ENCODE measurements at places on chromosomes 11 and 22. TPM values are rescaled to one million over a fixed set of nuclear protein-coding genes. Genes with fewer than 3 reads are reported as not detected.

GRCh38 chr11:27679136-27680015 is 20.9 kb downstream of the BDNF start:
- no peak for DNase-seq

DNA sequence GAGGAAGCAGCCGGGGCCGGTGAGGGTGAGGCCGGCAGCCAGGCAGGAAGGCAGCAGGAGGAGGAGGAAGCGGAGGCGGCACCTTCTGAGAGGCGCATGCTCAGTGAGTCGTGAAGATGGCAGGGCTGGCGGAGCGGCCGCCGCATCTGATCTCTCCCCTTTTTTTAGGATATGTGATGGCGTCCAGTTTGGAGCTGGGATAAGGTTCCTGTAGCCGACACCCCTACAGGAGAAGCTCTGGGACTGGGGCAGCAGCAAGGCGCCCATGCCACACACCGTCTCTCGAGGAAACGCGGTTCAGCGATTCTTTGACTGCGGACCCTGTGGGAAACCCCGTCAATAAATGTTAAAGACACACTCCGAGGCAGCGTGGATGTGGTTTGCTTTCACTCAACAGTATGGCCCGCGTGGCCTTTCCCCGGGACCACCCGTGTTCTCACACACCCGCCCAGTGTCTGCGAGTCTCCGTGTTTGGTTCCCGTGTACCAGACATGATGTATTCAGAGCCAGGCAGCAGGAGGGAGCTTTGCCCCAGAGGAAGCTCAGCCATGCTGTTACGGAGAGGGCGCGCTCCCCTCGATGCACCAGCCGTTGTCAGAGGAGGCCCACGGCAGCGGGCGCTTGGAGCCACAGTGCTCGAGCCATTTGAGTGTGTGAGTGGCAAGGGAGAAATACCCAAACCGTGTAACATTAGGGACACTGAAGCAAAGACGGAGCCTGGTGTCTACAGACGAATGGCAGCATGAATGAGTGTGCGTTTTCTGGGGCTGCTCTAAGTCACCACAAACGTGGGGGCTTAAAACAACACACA is 27.7 kb upstream of the PARVB start:
- no peak for DNase-seq

Gene GDPD4
- not detected for total RNA-seq

Gene RHOD
- 19.1 TPM for total RNA-seq

GRCh38 chr11:36131721-36132397 is 157.4 kb downstream of the COMMD9 start:
- DNase-seq = peak; percentile 59

Gene C11orf86
- not detected for total RNA-seq

Gene SF3B2
- 182 TPM for total RNA-seq

Gene TECTA
- total RNA-seq = 2.6 TPM

DNA sequence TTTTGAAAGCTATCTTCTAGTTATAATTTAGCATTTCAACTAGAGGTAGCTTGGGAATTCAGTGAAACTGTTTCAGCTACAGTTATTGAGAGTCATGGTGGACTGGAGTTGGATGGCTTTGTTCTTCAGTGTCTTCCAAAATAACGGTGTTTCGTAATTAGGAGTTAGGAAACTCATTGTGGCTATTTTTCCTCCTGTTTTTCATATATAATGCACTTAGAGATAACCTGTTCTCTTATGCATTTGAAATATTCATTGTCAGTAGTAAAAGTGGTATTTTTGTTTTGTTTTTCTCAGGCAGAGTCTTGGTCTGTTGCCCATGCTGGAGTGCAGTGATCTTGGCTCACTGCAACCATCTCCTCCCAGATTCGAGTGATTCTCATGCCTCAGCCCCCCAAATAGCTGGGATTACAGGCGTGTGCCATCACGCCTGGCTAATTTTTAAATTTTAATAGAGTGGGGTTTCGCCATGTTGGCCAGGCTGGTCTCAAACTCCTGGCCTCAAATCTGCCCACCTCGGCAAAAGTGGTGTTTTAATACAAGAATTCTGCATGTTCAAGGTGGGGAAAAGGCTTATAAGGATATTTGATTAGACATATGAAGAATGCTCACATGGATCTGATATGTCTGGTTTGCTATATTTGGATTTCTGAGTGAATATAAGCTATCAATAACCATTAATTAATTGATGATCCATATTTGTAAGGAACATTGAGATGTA is 12.7 kb downstream of the PDHX start:
- no peak for DNase-seq

- no peak for DNase-seq
These were observed 431 bp downstream of the SLC37A2 start for GRCh38 chr11:125063429-125064043.

DNA sequence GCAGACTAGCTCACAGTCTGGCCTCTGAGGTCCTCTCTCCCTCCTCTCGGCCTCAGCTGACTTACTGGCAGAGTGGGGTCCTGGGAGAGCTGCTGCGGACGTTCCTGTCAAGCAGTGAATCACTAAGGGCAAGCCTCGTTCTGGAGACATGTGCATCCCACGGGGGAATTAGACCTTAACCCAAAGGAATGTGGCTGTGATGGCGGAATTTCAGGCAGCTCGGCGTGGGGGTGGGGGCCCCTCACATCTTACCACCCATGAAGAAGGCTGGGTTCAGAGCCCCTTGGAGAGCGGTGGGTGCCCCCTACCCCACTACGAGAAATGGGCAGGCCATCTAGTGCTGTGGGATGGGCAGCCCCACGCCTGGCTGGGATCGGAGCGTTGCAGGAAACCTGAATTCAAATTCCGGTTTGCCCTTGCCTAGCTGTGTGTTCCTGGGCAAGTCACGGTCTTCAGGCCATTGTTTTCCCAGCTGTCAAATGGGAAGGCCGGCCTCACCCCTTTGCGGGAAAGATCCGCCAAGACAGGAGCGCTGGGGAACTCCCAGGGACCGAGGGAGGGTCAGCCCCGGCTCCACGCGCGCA is 554 bp downstream of the LRRC32 start:
- no peak for DNase-seq
